Stimulated activated CD4-positive, alpha-beta T cell treated with anti-CD3 and anti-CD28 coated beads, Interleukin-2, amount 100 ng/mL, for 24 hours (primary cell): ENCODE measurements at places on chromosomes 6 and 20.

DNA sequence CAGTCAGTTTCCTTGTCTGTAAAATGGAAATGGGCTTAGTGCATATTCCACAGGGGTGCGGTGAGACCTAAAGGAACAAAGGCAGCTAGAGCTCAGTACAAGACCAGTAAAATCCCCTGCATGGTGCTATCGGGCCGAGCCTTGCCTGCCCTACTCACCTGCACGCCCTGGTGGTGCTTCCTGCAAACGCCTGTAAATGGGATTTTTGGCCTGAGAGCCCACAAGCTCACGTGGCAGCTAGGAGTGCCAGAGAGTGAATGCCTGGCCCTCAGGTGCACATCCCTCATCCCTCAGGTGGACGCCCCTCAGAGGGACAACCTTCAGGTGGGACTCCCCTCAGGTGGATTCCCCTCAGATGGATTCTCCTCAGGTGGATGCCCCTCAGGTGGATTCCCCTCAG is 48.0 kb upstream of the VSX1 start:
- DNase-seq = no peak

DNA sequence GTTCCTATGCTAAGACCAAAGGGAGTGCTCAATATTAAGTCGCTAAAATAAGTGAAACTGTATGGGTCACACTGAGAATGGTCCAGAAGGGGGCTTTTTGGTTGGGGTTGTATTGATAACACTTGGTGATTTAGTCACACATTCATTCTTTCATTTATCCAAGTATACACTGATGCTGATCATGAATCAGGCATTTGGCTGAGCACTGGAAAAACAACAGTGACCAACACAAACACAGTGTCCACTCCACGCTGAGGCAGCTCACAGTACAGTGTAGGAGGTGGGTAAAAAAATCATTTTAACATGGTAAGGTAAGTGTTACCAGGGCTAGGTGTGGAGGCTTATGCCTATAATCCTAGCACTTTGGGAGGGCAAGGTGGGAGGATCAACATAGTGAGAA is 9.2 kb upstream of the FAM83C start:
- no peak for DNase-seq

- DNase-seq = no peak
Measured at GRCh38 chr6:112906726-112907125, 559.6 kb downstream of the RFPL4B start.

DNA sequence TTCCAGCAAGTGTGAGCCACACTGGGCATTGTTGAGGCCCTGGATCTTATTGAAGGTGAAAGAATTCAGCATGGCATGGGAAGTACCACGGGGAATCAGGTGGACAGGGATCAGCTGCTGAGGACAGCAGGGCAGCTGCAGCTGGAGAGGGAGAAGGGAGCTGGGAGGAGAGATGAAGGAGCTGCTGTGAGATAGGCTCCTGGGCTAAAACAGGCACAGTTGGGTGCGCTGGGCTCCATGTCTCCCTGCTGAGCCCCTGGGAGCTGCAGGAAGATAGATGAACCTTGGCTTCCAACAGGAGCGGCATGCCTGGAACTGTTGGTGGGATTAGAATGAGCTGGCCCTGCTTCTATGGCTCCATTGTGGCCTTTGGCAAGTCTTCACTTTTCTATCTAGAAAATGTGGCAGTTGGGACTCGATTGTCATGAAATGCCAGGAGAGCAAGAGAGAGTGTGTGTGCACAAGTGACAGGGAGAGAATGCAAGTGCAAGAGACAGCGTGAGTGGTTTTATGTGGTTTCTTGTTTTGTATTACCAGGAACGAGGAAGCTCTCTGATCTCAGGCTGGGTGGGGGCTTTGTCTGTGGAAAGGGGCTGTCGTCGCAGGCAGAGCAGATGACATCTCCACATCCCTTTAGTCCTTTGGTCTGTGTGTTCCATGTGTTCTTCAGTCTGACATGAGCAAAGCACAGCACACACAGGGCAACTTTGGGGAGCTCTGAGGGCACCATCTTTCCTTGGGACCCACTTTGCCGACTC is 20.4 kb downstream of the SNPH start:
- no peak for DNase-seq

- DNase-seq = no peak
Measured at GRCh38 chr6:158009935-158010585, 28.4 kb downstream of the SYNJ2 start.

DNA sequence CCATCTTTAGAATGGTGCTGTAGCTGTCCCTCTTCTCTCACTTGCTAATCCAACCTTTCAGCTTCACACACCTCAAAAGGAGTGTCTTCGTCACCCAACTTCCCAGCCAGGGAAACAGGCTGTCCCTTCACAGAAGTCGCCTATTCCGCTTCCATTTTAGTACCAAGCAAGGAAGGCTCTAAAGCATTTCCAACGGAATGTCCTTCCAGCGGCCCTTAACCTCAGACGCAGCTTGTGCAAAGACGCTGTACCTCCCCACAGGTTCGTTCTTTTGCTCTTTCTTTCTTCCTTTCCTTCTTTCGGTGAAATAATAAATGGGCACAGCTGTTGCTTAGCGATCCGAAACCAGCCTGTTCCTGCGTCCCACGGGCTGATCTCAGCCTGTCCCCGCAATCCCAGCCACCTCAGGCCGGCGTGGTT is 1.5 kb downstream of the PTPRT start:
- DNase-seq = no peak

DNA sequence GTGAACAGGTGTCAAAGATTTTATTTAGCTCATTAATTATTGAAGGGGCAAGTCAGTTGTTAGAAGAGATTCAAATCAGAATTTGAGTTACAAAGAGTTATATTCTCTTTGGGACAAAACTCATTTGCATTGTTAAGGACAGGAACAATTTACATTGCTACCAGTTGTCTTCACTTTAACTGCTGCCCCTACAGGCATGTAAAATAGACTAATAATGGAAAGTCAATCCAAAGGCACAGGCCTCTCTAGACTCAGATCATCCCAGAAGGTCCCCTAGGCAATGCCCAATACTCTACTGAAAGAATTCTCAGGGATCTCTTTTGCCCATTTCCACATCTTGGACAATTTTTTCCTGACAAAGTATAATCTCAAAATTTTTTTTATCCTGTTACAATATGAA is 95.7 kb downstream of the SCP2D1 start:
- no peak for DNase-seq

DNA sequence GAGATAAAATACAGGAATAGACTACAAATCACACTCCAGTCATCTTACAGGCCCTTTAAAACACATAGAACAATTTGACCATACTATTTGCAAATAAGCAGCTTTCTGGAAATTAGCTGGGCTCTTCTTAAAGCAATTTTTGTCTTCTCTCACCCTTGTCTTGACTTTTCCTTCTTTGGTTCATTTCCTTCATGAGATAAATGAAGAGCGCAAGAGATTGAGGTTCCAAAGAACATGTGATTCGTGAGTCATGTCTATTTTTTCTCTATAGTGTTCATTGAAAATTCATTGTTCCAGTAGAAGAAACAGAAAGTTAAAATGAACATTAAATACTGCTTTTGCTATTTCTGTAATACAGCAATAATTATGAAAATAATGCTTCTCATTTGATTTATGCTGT is 33.9 kb downstream of the PRDM1 start:
- no peak for DNase-seq

DNA sequence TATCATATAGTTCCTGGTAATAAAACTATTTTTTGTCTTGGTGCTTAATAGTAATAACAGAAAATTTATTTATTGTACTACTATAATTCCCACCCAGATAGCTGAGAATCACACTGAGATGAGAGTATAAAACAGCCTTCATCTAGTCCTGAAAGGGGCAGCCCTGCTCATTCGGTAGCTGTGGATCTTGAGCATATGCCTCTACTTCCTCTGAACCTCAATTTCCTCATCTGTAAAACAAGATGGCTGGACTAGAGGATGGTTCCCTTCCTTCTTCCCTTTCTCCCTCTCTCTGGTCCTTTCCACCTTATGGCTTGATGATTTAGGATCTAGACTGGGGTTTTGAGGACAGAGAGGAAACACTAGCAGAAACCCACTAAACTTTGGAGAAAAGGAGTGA is 15.0 kb downstream of the FKBP5 start:
- no peak for DNase-seq

DNA sequence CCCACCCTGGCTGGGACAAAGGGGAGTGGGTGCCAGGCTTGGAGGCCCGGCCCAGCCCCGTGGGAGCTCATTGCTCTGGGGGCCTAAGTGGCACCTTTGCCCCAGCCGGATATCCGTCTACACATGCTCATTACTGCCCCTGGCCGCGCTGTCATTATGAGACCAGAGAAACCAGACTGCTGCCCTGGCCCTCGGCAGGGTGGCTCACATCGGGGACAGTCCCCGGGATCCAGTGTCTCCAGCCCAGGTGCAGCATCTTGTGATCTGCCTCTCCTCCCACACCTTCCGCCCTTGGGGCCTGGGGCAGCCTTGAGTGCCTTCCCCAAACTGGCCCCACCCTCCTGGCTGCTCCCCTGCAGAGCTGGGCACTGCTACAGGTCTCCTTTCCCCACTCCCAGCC is 4.9 kb downstream of the SRMS start:
- DNase-seq = no peak

DNA sequence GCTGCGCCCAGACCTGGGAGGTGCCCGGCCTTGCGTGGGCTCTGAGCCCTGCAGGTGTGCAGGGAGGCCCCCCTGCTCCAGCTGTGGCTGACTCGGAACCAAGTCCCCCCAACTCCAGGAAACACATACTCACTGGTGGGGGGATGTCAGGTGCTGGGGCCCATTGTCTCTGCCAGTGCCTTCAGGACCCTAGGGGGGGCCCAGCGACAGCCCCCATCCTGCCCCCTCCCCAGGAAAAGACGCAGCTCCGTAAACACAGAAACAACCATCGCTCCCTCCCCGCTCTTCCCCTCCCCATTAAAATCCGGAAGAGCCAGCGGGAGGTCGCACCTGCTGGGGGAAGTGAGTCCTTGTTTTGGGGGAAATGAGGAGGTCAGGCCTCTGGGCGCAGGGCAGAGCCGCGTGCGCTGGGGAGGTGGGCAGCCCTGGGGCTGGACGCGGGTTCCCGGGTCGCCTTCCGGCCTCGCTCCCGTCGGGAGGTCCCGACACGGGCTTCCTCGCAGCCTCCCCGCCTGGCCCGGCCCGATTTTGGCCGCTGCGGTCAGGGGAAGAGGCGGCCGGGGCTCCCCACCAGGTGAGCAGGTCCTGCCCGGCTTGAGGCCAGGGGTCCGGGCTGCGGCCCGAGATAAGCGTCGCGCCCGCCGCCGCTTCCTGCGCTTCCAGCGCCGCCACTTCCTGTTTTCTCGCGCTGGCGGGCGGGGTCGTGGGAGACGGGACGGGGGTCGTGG is 6.2 kb downstream of the C20orf204 start:
- no peak for DNase-seq

DNA sequence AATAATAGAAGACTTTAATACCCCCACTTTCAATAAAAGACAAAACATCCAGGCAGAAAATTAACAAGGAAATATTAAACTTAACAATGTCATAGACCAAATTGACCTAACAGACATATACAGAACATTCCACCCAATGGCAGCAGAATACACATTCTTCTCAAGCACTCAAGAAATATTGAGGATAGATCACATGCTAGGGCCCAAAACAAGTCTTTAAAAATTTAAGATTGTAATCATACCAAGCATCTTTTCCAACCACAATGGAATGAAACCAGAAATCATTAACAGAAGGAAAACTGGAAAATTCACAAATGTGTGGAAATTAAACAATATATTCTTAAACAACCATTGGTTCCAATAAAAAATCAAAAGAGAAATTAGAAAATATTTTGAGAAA is 161.0 kb downstream of the COL12A1 start:
- no peak for DNase-seq

DNA sequence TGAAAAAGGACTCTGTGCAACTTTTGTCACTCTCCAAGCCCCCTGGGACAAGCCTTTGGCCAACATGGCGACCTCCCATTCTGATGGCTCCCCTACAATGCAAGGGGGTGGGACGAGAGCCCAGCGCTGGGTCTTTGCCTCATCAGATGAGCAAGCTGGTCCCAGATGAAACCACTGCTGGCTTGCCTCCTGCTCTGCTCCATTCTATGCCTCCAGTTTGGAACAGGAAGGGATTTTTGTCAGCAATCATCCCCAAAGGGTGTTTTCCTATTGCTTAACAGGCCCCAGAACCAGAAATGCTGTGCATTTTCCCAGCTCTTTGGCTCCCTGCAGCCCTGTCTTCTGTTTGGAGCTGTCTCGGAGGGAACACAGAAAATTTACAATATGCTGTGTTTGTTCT is 412.7 kb downstream of the MAFB start:
- DNase-seq = no peak

- DNase-seq = peak; percentile 36
Measured at GRCh38 chr20:45044084-45044573, 56.8 kb downstream of the KCNS1 start.

GRCh38 chr6:149112976-149113375 is 204.5 kb upstream of the TAB2 start:
- no peak for DNase-seq

DNA sequence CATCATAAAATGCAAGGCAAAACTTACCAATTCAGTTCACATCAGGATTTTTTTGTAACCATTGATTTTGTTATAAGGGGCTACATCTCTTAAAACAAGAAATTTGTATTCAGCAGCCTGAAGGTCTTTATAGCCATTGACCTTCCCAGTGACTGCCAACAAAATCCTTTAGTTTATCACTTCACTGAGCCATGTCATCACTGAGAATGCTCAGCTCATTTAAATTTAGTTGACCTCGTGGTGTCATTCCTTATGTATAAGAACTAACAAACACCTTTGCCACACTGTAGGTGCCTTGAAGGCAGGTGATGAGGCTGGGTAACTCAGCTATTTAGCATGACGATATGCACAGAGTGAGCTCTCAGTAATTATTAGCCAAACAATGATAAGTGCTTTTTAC is 77.7 kb downstream of the GRM1 start:
- DNase-seq = no peak

DNA sequence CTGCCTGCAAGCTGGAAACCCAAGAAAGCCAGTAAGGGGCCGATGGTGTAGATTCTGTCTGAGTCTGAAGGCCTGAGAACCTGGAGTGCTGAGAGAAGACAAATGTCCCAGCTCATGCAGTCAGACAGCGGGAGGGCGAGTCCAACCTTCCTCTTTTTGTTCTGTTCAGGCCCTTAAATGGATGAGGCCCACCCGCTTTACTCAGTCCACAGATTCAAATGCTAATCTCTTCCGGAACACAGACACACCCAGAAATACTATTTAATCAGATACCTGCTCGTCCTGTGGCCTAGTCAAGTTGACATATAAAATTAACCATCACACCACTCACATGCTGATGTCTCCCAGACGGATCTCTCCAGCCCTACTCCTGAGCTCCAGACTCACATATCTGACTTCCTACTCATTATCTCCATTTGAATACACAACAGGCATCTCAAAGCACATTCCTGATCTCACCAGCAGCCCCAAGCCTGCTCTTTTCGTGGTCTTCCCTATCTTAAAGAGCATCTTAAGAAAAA is 26.7 kb upstream of the SRC start:
- DNase-seq = no peak
